ENCODE measurements at places on chromosomes 12 and 14.

GRCh38 chr12:101789171-101789570 is 41.6 kb downstream of the GNPTAB start:
- DNase-seq: no peak

GRCh38 chr14:96202441-96203094 is 2.1 kb upstream of the BDKRB2 start:
- no peak for DNase-seq

- DNase-seq: no peak
Measured at GRCh38 chr14:95062946-95063345, 94.4 kb downstream of the DICER1 start.

GRCh38 chr14:54138024-54138353 is 181.4 kb upstream of the BMP4 start:
- DNase-seq: no peak
